ENCODE measurements at places on chromosomes 3 and 15.

- no peak for DNase-seq
Observed at GRCh38 chr3:161489395-161489794, 7.2 kb upstream of the OTOL1 start.

DNA sequence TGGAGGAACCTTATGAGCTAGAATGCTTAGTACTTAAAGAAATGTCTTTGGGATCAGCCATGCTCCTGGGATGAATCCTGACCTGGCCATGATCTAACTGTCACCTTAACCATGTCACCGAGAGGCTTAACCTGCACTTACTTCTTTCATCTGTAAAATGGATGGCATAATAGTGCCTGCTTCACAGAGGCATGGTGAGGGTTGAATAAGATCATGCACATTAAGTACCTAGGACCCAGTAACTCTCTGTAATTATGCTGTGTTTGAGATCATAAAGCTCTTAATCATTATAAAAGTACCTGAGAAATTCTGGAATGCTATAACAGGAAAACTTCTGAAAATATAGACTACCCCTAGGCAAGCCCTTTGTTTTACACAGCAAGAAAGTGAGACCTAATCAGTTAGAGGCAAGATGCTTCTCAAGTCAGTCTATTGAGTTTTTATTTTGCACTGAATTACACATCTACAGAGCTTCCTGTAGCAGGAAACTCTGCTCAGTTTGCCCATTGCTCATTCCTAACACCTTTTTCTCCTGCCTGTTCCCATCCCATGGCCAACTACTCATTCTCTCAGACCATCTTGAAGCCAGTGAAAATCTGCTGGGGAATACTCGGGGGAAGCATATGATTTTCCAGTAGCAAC lies 1015.5 kb upstream of the CFAP20DC start:
- DNase-seq, result no peak

GRCh38 chr3:101261506-101261905 lies 58.9 kb downstream of the IMPG2 start:
- no peak for DNase-seq

DNA sequence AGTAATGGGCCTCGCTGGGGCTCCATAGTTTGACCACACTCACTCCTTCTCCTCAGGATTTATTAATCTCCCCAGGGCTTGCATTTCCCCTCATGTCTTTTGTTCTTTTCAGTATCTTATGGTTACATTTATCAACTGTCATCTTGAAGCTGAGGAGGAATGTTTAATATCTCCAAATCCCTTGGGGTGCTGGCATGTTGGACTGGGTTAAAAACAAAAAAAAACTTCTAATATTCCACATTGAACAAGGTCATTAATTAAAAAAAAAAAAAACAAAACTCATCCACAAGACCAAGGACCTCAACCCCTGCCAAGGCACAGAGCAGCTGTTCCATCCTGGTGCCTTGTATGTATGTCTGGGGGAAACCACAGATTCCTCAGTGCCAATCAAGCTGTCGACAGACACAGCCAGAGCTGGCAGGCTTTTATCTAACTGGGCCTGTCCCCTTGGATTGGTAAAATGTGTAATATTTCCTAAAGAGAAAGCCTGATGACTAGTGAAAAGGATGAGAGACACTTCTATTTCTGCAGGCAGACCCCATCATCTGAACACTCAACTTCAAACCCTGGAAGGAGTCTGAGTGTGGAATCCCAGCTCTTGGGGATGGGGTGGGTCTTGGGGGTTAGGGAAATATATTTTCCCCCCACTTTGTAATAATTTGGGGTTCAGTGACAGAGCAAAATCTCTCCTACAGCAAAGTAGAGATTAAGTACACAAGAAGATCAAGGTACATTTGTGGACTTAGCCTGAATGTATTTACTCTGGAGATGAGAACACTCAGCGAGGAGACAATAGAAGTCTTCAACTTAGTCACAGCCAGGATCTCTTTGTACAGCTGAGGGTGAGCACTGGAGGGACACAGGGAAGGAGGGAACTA lies 69.1 kb downstream of the TTC23 start:
- DNase-seq, result no peak

DNA sequence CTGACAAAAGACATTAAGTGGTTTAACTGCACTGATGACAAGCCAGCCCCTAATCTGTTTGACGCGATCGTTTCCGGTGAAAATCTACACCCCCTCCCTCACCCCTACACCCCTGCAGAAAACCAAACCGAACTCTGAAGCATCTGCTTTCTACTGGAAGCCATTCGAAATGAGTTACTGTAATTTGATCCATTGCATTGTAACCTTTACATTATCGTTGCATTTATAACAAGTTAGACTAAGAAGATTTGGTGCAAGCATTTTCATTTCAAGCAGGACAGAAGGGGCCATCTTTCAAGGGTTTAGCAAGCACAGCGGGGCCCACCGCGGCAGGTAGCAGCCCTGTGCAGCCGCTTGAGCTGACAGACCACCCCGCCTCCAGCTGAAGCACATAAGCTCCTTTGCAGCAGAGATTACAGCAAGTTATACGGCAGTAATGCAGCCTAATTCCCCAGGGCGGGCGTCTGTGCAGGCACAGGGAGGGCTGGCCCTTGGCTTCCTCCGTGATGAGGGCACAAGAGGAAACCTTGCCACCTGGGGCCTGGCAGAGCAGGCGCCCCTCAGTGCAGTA lies 79.3 kb downstream of the CHSY1 start:
- DNase-seq, result no peak

GRCh38 chr3:4231041-4231440 lies 72.1 kb upstream of the SETMAR start:
- DNase-seq, result no peak

GRCh38 chr3:129867506-129868124 lies 25.9 kb downstream of the TMCC1 start:
- no peak for DNase-seq

DNA sequence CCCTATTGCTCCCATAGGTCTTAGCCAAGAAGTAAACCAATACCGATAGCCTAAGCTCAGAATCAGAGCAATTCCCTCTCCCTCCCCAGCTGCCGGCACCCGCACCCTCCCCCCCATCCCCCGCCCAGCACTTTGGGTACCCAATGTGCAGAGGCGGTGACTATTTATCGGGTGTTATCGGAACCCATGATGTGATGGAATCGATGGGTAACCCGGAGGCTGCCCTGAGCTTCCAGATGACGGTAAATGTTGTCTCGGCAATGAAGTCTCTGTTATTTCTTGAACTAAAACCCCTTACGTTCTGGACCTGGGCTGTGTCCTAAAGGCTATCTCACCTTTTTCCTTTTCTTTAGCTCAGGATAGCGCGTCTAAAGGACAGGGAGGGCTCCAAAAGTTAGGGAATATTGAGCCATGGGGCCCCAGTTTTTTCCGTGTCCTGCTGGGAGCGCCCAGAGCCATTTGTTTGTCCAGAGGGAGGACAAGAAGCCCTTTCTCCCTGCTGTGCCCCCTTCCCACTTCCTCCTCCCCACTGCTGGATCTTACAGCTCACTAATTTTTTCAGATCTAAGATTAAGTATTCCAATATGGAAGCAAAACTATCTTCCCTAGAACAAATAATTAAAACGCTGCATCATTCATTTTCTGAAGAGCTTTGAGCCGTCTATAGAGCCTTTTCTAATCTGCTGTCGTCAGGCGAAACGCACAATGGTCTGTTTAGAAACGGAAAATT lies 1.5 kb downstream of the SLITRK3 start:
- DNase-seq, result no peak

- DNase-seq, result no peak
Observed at GRCh38 chr15:99138491-99138982, 33.7 kb downstream of the SYNM start.

- no peak for DNase-seq
Observed at GRCh38 chr3:128910006-128910405, 30.6 kb downstream of the ACAD9 start.

DNA sequence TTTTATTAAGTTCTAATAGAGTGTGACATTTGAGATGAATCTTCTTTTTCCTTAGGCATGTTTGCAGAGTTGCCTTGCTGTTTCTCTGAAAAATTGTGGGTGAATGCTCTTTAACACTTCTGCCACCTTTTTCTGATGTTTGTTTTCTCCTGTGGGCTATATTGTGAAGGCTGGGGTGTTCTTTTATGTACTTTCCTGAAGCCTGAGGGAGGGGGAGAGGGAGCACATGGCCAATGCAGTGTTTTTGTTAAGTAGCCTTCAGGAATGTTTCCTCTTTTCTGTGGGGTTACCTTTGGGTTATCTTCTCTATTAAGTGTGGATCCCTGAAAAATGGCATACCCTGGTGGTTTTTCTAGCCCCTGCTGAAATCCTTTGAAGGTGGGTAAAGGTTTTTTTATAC lies 50.2 kb downstream of the CMC1 start:
- no peak for DNase-seq

- no peak for DNase-seq
Observed at GRCh38 chr15:55457401-55458022, 49.2 kb downstream of the PIERCE2 start.

DNA sequence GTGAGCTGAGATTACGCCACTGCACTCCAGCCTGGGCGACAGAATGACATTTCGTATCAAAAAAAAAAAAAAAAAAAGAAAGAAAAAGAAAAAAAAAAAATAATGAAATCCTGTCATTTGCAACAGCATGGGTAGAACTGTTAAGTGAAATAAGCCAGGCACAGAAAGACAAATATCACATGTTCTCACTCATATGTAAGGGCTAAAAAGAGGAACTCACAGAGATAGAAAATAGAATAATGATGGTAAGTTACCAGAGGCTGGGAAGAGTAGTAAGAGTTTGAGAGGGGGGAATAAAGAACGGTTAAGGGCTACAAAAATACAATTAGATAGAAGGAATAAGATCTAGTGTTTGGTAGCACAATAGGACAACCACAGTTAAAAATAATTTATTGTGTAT lies 19.7 kb downstream of the DENND6A start:
- peak; percentile 39 for DNase-seq

GRCh38 chr3:17050071-17050470 lies 165.3 kb downstream of the PLCL2 start:
- no peak for DNase-seq

GRCh38 chr15:55116636-55117035 lies 80.1 kb downstream of the RSL24D1 start:
- no peak for DNase-seq

DNA sequence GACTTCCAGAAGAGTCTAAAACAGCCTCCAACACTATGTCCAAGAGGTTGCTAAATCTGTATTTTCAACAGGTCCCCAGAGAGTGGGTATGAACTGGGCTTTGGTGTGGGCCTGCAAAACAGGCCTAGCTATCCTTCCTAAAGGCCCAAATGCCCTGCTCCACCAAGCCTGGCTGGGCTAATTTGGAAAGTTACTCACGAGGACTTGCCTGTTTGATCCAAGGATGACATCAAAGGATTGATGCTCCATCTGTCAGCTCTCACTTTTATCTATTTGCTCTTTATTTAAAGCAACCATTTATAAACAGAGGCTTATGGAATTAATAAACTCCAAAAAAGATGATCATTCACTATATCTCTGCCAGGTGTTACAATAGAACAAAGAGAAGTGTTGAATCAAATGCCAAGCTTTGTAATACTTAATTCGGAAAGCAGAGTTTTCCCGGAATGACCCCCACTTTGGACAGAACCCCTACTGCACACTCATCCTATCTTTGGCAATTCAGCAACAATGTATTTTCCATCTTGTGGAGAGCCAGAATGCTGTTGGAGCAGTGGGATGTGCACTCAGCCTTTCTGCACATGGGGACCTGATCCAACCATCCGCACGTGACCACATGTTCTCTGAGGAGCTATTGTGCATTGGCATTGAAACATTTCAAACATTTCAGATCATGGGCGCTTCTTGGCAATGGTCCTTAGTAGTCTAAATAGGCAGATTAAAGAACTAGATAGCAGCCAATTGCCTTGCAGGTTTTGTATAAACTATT lies 163.3 kb upstream of the THBS1 start:
- no peak for DNase-seq

GRCh38 chr3:150449169-150449721 lies 41.1 kb downstream of the TSC22D2 start:
- DNase-seq, result peak; percentile 26

DNA sequence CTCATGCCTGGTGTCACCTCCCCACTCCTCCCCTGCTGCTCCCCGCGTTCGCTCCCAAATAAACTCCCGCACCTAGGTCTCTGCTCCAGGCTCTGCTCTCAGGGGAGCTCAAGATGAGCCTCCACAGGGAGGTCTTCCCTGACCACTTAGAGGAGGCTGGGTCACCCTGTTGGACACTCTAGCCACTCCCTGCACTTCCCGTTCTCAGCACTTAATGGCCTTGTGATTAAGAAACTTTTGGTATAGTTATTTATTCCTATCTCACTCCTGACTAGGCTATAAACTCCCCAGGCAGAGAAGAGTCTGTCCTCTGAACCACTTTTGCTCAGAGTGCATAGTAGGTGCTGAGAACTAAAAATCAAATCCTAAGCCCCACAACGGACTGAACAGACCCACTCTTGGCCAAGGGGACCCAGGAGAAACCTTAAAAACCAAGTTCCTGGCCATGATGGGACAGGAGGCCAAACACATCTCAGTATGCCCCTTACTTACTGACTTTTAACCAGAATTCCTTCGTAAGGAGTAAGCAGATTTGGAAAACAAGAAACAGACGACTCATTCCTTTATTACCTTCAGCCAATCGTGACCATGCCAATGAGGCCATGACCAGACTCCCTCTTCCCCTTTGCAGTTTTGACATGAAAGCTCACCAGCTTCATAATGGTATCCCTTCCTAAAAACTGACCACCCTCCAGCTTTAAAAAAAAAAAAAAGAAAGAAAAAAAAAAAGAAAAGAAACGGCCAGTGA lies 69.0 kb upstream of the HRH1 start:
- DNase-seq, result no peak

DNA sequence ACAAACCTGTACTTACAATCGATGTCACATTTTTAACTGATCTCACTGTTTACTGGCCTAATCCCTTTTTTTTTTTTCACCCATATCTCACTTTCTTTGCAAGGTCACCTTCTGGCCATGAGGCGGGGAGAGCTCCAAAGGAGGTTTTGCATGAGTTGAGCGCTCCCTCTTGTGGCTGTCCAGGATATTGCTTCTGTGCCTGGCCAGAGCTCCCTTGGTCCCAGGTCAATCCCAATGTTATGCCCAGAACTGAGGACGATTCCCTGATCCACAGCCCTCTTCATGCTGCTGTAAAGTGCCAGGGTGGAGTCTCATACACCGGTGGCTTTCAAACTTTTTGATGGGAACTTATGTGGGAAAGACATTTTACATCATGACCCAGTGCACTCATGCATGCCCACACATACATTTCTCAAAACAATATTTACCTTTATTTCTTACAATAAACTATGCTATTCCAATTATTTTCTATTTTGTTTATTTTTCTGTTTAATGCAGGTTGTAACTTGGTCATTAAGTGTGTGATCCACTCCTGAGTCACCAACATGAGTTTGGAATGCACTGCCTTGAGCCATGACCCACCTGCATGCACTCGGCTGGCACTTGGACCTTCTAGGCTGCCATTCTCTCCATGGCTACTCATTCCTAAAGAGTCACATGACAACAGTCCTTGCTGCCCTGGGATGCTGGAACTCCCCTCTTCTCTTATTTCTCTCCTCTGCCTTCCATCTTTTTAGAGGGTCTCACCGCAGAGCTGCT lies 9.6 kb upstream of the SST start:
- DNase-seq, result peak; percentile 71

All from common myeloid progenitor, CD34-positive (primary cell).